Epithelial cell of proximal tubule (primary cell): ENCODE measurements at places on chromosomes 1 and 21.

GRCh38 chr1:226638001-226638601 is 89.5 kb downstream of the STUM start:
- no peak for DNase-seq

GRCh38 chr1:112882271-112882744 is 73.7 kb downstream of the SLC16A1 start:
- no peak for DNase-seq

GRCh38 chr1:84300501-84300900 is 1.0 kb upstream of the SAMD13 start:
- no peak for DNase-seq

- no peak for DNase-seq
These were observed 1.2 kb downstream of the PSMG1 start for GRCh38 chr21:39182016-39182415.

GRCh38 chr1:216582151-216582550 is 141.1 kb downstream of the ESRRG start:
- no peak for DNase-seq

DNA sequence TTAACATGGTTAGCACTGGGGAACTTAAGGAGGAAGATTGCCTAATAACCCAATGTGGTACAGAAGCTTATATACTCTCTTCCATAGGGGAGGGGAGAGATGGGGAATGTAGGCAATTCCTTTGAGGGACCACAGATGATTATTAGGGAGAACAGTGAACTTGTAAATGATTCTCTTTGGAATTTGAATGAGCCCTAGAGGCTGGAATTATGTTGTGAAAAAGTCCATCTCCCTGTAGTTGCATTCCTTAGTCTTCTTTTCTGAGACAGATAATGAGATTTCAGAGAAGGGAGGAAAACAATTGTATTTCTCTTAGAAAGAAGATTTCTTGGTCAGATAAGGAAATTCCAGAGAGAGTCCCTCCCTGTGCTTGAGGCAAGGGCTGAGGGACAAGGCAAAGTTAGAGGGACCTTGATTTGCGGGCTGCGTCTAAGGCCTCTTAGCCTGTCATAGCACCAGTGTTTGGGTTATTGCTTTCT is 89.0 kb upstream of the HMCN1 start:
- DNase-seq: no peak

DNA sequence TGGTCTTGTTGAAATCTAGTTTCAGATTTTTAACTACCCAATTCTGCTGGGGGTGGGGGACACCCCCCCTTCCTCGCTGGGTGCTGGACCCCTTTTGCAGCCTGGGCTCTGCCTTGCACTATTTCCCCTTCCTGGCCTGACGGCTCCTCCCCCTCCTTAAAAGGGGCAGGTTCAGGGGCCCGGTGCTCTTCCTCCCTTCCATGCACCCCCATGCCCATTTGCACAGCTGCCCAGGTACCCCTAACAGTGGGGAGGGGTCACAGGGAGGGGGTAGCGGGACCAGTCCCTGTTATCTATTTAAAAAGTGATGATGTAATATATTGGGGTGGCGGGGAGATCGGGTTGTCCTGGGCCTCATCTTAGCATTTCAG is 15.3 kb downstream of the ZBTB7B start:
- no peak for DNase-seq

DNA sequence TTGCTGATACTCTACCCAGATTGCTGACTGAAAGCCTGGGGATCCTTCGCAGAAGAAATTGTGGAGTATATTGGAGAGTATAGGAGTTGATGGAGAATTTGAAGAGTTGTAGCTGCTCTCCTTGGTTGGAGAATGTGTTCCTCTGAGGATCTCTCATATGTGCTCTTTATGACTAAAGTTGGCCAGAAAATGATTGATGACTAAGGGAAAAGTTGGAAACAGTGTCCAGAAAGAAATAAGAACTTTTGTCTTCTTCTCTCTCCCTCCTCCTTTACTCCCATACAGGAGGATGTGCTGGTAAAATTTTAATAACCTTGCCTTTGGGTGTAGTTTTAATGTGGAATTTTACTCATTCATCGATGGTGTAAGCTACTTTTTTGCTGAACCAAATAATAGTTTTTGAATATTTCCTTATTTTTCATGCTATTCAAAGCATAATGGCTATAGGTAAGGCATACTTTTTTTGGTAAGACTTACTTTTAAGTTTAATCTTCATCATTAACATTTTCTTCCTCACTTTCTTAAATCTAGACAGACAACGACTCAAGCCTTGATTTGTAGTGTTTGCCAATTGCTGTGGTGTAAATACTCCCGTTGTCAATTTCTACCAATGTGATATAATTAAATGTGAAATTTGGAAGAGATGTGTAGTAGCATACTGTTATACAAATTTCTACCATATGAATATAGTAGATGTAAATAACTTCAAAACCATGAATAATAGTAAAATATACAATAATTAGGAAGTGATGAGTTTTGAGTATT is 13.7 kb downstream of the C1orf141 start:
- no peak for DNase-seq

DNA sequence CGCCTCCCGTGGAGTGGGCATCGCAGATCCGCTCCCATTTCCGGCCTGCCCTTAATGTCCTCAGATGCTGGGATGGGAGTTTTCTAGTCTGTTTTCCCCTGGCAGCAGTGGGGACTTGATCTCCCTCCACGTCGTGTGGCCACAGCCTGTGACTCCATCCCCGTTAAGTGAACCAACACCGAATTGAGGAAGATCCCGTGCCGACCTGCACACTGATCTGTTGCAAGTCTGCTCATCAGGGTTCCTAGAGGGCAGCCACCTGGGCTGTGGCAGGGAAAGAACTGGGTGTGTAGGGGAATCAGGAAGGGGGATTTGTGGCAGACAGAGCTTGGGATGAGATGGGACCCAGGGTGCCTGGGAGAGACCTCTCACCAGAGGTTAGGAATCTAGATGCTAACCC is 23.3 kb upstream of the CDK18 start:
- no peak for DNase-seq

DNA sequence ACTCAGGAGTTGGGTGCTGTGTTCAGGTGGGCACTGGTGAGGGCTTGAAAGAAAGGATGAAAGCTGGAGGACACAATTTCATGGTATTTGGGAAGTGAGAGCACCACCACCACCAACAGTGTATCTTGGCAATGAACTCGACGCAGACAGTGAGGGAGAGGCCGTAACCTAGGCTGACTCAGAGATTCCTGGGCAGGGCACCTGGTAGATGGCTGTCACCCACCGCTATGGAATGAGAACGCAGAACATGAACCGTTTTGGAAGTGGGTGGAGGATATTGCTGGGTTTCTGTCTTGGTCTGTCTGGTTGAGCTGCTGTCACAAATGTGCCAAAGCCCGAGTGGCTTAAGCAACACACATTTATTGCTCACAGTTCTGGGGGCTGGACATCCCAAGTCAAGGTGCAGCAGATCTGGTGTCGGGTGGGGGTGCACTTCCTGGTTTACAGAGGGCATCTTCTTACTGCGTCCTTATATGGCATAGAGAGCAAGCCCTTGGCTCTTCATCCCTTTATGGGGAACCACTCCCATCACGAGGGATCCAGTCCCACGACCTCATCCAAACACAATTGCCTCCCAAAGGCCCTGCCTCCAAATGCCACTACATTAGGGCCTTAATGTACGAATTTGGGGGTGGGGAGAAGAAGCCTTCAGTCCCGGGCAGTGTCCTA is 246.3 kb downstream of the SIPA1L2 start:
- DNase-seq: no peak

DNA sequence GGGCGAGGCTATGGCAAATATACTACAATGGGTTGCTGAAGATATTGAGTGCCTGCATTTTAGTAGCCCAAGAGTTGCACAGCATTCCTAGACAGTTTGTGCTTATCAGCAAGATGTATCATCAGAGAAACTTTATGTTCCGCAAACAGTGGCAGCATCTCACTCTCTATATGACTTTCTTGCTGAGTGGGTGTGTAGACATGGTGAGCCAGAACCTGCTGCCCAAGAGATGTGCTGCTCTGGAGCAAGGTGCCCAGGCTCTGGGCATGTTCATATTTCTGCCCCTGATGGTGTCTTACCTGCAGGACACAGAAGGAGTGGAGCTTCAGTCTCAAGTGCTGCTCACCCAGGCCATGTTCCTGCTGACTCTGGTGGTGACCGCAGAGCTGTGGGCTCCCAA is 8.2 kb upstream of the RGSL1 start:
- DNase-seq: no peak

DNA sequence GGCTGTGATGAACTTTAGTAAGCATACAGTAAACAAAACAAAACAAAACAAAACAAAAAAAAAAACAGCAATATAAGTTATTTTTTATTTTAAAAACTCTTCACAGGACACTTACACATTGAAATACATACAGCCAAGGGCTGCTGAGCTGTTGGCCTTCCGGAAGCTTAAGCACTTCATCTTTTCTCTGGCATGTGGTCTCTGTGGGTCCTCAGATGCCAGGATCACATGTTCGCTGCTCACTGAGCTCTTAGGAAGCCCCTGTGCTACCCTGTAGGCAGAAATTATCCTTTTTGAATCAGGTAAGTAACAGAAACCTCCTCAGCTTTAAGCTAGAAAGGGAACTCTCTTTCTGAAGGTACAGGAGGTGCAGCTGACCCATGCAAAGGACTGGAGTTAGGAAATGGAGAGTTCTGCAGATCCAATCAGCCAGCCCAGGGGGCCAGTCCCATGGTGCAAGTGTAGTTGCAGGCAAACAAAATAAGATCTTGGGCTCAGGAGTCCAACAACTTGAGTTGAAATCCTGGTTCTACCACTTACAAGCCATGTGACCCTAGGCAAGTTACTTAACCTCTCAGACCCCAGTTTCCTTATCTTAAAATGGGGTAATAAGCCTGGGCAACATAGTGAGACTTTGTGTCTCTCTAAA is 22.4 kb upstream of the MED18 start:
- no peak for DNase-seq
